Activated naive CD4-positive, alpha-beta T cell treated with anti-CD3 and anti-CD28 coated beads, Interleukin-2, amount 50 U/mL, for 16 hours (primary cell): ENCODE measurements at places on chromosomes 4 and X.
A peak's percentile ranks its signal among the peaks of the same experiment; 100 is the strongest.

DNA sequence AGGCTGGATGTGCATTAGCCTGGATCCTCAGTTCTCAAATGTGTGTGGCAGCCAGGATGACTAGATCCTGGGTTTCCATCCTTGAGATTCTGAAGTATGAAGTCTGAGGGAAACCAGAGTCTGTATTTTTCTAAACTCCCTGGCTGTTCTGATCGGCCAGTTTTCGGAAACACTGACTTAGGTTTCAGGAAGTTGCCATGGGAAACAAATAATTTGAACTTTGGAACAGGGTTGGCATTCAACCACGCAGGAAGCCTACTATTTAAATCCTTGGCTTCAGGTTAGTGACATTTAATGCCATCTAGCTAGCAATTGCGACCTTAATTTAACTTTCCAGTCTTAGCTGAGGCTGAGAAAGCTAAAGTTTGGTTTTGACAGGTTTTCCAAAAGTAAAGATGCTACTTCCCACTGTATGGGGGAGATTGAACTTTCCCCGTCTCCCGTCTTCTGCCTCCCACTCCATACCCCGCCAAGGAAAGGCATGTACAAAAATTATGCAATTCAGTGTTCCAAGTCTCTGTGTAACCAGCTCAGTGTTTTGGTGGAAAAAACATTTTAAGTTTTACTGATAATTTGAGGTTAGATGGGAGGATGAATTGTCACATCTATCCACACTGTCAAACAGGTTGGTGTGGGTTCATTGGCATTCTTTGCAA lies 67.6 kb downstream of the PDGFRA start:
- DNase-seq: no peak

DNA sequence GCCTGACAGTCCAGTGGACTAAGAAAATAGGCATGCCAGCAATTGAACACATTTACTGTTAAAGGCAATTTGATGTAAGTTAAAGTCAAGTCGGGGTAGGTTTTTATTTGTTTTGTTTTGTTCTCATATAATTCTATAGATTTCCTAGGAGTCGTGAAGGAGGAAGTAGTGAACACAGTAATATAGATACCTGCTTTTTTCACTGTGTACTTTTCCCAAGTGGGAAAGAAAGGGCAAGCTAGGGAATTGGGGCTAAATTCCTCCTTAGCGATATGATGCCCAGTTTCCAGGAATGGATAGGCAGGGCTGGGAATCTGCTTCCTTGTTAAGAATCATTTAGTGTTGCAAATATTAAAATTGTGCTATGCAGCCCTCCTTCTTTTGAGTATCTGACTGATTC lies 271.0 kb downstream of the ARHGAP24 start:
- no peak for DNase-seq

- DNase-seq: no peak
These were observed 78.9 kb downstream of the NAF1 start for GRCh38 chr4:163087805-163088204.

GRCh38 chrX:37287741-37288444 lies 61.3 kb upstream of the PRRG1 start:
- DNase-seq: no peak

DNA sequence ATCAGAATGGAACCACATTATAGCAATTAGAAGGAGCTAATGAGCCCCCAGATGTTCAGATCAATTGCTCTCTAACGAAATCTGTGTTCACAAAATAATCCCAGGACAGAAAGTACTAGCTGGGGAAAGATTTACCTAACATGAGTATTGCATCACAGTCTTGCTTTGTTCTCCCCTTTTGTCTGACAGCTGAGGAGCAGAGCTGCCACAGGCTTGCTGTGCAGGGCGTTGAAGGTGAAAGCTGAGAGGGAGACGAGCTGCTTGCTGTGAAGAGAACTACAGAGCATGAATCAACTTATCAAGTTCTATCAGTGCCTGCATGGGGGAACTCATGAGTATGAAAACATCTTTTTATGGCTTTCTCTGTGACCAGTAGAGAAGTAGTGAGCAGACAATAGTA lies 441.2 kb downstream of the CENPC start:
- DNase-seq: no peak

DNA sequence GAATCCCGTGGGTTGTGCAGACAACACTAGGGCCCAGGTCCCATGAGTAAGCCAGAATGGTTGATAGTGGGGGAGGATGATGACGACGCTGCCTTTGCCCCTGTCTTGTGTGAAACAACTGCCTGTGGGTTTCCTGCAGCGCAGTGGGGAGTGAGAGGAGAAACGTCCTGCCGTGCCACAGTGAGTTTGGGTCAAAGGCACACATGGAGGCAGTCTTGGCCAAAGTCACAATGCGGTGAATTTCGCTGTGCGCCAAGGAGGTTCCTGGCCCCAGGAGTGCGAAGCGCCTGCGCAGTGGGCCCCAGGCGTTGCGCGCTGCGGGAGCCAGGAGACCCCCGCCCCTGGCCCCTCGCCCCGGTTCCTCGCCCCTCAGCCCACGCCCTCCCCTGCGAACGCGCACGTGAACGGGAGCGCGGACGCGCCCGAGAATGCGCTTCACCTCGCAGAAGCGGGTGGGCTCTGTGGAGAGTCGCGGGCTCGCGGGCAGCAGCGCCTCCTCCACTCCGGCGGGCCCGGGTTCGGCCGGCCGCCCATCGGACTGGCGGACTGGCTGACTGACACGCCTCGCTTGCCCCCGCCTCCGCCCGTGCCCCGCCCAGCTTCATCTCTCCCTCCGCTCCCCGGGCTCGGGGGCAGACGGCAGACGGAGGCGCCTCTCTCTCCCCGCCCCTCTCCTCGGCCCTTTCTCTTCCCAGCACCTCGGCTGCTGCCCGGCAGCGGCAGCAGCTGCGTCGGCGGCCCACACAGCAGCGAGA lies at the start of gene NUDT10:
TSS of gene NUDT10 (plus strand) at position 635 of the 755 bp plus-strand sequence. CDS start 144 bp downstream, outside the sequence.
- DNase-seq: peak; percentile 39

GRCh38 chr4:81756973-81757372 lies 285.3 kb upstream of the RASGEF1B start:
- no peak for DNase-seq

DNA sequence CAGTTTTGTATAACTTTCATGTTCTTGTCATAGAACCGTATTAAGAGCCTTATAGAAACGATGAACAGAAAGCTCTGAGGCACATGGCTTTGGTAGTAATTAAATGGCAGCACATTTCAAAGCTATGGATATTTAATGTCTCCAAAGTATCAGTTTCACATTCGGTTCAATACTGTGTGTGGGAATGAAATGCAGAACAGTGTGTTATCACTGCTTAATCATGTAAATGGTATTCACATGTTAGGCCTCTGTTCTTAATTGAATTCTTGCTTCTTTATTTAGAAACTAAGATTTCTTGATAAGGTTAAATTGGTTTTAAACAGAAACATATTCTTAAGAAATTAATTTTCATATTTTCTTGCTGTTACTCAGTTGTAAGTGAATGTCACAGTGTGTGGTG lies 701.0 kb upstream of the PITX2 start:
- DNase-seq: no peak

GRCh38 chr4:9970399-9971011 lies 50.8 kb downstream of the SLC2A9 start:
- DNase-seq: no peak

DNA sequence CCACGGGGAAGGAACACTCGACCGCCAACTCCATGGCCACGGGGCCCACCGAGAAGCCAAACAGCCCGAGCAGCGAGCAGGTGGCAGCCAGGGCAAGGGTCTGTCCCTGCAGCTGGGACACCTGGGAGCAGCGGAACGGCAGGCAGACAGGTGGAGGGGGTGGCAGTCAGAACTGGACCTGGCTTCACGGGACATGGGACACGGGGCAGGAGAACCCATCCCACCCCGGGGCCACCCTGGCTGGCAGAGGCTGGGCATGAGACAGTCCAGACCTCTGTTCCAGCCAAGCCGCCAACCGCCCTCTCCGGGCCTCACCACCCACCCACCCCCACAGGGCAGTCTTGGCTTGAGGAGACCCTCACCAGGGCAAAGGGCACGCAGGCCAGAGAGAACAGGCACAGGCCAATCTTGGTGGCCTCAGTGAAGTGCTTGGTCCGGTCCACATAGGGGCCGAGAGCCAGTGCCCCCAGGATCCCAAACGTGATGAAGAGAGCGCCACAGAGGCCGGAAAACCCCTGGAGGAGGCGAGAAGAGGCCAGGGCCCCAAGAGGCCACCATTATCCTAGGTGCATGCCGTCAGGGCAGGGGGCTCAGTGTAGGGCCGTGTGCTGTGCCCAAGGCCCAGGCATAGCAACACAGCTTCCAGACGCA lies 5.6 kb downstream of the SLC49A3 start:
- DNase-seq: peak; percentile 5

DNA sequence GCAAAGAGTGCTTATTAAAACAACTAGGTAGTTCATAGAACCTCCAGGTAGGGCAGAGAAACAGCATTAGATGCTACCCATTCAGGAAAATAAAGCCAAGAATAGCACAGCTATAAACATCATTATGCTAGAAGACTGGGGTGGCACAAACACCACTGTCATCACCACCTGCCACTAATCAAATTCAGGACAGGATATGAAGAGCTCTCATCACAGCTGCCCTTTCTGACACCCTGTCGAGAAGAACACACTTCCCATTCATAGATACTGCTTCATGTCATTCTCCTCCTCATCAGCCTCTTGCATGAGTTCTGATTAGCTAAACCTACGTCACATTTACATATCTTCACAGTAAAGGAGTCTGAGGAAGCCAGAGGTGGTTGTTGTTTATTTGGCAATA lies 692.3 kb upstream of the HS3ST1 start:
- DNase-seq: no peak

DNA sequence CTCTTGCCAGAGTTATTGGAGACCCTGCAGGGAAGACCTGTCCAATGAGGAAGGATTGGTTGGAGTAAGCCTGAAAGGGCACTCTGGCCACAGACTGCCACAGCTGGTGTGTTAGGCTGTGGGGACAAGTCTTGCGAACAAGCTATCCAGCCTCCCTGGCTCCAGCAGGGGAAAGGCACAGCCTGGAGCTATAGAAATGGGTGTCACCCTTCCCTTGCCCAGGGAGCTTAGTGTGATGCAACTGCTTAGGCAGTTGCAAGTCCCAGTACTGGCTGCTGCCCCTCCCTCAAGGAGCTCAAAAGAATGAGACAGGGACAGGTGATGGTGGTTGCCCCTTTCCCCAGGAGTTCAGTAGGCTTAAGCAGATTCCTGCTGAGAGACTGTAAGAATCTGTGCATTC lies 165.7 kb upstream of the CT83 start:
- no peak for DNase-seq

- DNase-seq: peak; percentile 78
These were observed at the start of gene P2RY8 for GRCh38 chrX:1537031-1537715. TSS of gene P2RY8 (minus strand) at chrX:1537185. CDS start at chrX:1466558, 70,627 bp downstream.

DNA sequence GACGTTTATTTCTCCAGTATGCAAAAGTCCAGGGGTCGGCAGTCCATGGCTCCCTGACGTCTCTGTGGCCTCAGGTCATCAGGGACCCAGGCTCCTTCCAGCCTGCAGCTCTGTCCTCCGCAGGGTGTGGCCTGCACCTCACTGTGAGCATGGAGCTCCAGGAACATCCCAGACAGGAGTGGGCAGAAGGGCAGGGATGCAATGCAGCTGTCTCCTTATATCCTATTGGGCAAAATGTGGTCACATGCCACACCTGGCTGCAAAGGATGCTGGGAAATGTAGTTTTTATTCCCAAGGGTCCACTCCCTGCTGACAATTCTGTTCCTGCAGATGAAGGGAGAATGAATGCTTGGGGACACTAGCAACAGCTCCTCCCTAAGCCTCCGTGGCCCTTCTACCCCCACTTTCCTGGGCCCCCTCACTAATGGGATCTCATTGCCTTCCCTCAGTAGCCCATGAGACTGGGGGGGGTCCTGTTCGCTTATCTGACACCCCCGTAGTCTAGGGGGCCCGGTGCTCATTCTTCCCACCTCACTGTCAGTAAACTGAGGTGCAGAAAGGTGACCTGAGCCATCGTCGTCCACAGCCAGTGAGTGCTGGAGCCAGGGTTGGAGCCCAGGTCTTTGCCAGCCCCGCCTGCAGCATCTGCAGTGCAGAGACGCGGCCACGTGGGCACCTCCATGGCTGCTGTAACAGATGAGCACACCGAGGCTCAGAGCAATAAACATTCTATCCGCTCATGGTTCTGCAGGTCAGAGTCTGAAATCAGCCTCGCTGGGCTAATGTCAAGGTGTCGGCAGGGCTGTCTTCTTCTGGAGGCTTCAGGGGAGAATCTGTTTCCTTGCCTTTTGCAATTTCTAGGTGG lies 5.9 kb upstream of the GRPEL1 start:
- no peak for DNase-seq

DNA sequence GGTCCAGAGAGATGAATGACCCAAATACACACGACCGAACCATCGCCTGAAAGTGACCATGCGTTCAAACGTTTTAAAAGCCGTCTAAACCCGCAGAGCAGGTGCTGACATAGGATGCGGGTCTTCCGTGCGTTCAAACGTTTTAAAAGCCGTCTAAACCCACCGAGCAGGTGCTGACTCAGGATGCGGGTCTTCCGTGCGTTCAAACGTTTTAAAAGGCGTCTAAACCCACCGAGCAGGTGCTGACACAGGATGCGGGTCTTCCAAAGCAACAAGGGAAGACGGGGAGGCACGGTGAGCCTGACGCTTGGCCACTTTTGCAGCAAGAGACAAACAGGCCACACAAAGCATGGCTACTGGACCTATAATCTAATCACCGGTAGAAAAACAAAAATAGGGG lies 47.2 kb downstream of the GAK start:
- no peak for DNase-seq

DNA sequence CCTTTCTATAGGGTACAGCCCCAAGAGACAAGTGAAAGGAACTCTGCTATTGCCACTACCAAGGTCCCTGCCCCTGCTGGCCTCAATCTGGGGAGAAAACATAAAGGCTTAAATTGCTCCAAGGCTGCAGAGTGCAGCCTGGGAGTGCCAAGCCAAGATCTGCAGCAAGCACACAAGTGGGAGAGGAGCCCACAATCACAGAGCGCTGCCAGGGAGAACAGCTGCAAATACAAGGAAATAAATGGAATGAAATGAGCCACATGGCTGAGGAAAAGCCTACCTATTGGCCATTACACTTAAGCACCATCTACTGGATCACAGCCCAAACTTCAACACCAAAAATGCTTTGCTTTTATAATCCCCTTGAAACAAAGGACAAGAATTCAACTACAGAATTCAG lies 582.4 kb downstream of the FAM133A start:
- no peak for DNase-seq

GRCh38 chr4:76563454-76564122 lies 128.6 kb downstream of the SHROOM3 start:
- DNase-seq: no peak

GRCh38 chr4:6885953-6886557 lies 23.6 kb upstream of the TBC1D14 start:
- no peak for DNase-seq

GRCh38 chr4:110632506-110633357 lies 9.9 kb upstream of the PITX2 start:
- DNase-seq: peak; percentile 10

GRCh38 chrX:44747969-44748368 lies 95.9 kb upstream of the DUSP21 start:
- no peak for DNase-seq

DNA sequence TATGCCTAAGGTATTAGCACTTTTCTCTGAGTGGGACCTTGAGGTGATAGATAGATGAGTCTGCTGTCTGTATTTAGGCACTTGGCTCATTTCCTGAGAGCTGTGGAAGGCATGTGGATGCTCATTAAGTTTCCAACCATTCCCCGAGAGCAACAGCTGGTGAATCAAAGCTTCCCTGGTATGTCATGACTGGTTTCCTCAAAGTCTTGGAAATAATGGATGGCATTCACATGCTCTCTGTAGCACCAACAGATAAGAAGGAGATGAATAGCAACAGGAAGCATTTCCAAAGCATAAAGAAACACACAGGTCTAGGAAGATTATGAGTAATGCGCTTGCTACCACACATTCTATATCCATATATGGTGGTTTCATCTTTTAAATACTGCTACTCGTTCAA lies 118.3 kb upstream of the ETNPPL start:
- no peak for DNase-seq

GRCh38 chr4:138494116-138494515 lies 252.0 kb upstream of the SLC7A11 start:
- no peak for DNase-seq
